ENCODE measurements at places on chromosomes 5 and 9. TPM values are rescaled to one million over a fixed set of nuclear protein-coding genes. Genes with fewer than 3 reads are reported as not detected.

DNA sequence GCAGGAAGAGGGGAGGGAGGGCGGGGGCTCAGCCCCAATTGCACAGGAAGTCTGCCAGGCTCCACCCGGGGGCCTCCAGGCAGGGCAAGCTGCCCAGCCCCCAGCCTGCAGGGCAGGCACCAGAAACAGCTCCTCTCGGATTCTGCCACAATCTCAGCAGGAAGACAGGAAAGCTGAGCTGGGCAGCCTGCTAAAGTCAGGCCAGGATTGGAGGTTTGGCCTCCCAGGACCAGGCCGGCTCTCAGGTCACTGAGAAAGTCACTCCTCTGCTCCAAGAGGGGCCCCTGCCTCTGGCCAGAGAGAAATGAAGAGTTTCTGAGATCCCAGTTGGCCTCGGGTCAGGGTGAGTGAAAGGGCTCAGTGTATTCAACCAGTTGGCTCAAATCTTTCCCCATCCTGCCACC, 54.6 kb upstream of the STXBP1 start:
- peaks cover 45% of the 10 kb centered on the region for H3K4me1 ChIP-seq
- H3K4me3 ChIP-seq, result no peak overlapping the region
- DNase-seq, result no peak

- DNase-seq, result no peak
- H3K27ac ChIP-seq, result no peak overlapping the region
- no peaks in the 10 kb centered on the region for H3K36me3 ChIP-seq
Measured at GRCh38 chr5:75330404-75330803, 6.6 kb upstream of the HMGCR start.

The TXNDC8 gene
- not detected for total RNA-seq

The SPINK1 gene
- not detected for total RNA-seq

The RFX3 gene
- 11.0 TPM for total RNA-seq

GRCh38 chr5:139190125-139190524, 8.0 kb downstream of the SIL1 start:
- H3K36me3 ChIP-seq, result peaks cover 12% of the 10 kb centered on the region
- peaks cover 12% of the 10 kb centered on the region for H3K4me1 ChIP-seq
- no peak for DNase-seq

DNA sequence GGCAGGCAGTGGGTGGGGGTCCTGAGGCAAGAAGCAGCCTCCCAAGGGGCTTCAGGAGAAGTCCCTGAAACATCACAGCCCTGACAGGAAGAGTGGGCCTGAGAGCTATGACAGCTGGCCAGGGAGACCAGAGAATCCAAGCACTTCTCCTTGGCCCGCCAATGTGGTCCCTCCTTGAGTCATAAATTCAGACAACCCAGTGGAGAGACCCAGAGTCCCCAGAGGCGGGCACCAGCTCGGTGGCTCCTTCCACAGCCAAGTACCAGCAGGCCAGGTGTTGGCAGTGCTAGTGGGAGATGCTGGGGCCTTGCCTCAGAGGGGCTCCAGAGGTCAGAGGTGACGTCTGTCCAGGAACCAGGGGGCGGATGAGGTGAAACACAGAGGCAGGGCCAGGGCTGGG, 1.6 kb upstream of the DOK3 start:
- no peak overlapping the region for H3K27ac ChIP-seq
- no peak overlapping the region for H3K4me3 ChIP-seq
- DNase-seq, result no peak
- peaks cover 24% of the 10 kb centered on the region for H3K4me1 ChIP-seq

DNA sequence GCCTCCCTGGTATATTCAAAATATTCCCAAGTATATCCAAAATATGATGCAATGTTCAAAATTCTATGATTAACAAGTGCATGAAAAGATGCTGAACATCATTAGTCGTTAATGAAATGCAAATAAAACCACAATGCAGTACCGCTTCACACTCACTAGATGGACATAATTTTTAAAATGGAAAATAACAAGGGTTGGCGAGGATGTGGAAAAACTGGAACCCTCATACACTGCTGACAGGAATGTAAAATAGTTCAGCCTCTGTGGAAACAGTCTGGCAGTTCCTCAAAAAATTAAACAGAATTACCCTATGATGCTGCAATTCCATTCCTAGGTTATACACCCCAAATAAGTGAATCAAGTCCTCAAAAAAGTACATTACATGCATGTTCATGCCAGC, 36.1 kb upstream of the MYOT start:
- H3K4me1 ChIP-seq, result no peaks in the 10 kb centered on the region
- no peak for DNase-seq
- H3K36me3 ChIP-seq, result peaks cover 2% of the 10 kb centered on the region
- H3K27ac ChIP-seq, result no peak overlapping the region
- H3K27me3 ChIP-seq, result no peaks in the 10 kb centered on the region

- no peak overlapping the region for H3K4me3 ChIP-seq
- no peaks in the 10 kb centered on the region for H3K4me1 ChIP-seq
- H3K36me3 ChIP-seq, result peaks cover 16% of the 10 kb centered on the region
- DNase-seq, result no peak
- H3K27ac ChIP-seq, result no peak overlapping the region
Measured at GRCh38 chr5:32109236-32109635, 64.9 kb downstream of the GOLPH3 start.

- no peaks in the 10 kb centered on the region for H3K36me3 ChIP-seq
- H3K4me1 ChIP-seq, result no peaks in the 10 kb centered on the region
- DNase-seq, result no peak
Measured at GRCh38 chr5:80607832-80608231, 37.8 kb upstream of the ANKRD34B start.

- H3K27me3 ChIP-seq, result peaks cover 33% of the 10 kb centered on the region
- no peak overlapping the region for H3K27ac ChIP-seq
- no peak overlapping the region for H3K4me3 ChIP-seq
- H3K36me3 ChIP-seq, result no peaks in the 10 kb centered on the region
- peak; percentile 23 for DNase-seq
Measured at GRCh38 chr9:107484117-107484723, 5.3 kb downstream of the KLF4 start.

DNA sequence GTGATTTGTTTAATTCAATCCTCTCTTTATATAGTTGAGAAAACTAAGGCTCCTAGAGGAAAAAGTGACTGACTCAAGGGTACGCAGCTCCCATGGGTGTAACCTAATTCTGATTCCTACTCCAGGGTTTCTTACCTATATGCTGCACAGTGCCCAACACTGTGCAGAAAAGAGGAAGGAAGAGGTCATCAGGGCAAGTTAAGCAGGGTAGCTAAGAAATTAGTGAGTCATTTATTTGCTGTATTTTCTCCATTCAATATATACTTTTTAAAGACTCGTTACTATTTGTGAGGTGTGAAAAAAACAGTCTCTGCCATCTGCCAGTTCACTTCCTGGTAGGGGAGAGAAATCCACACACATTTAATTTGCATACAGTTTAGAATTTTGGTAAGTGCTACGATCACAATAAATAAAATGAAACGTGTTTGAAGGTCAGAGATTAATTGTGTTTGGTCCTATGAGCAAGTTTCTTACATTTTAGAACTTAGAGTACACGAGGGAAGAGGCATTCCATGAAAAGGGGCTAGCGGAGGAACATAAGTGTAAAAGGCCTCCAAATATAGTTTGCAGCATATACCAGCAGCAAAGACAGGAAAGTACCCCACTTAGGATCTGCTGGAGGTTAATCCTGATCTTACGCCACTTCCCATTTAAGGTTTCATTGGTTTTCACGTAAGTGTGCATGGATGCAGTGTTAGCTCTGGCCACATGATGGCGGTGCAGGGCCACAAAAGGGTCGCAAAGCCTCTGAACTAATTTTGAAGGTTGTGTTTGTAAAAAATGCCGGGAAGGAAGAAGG, 59.9 kb upstream of the TLR4 start:
- H3K4me3 ChIP-seq, result no peak overlapping the region
- no peaks in the 10 kb centered on the region for H3K36me3 ChIP-seq
- H3K27me3 ChIP-seq, result peaks cover 32% of the 10 kb centered on the region
- DNase-seq, result peak; percentile 72
- H3K27ac ChIP-seq, result no peak overlapping the region

All from activated naive CD4-positive, alpha-beta T cell treated with anti-CD3 and anti-CD28 coated beads for 36 hours (primary cell).